ENCODE measurements at places on chromosomes 6 and 20. TPM values are rescaled to one million over a fixed set of nuclear protein-coding genes. Genes with fewer than 3 reads are reported as not detected.

The BANF2 gene
- total RNA-seq: not detected

DNA sequence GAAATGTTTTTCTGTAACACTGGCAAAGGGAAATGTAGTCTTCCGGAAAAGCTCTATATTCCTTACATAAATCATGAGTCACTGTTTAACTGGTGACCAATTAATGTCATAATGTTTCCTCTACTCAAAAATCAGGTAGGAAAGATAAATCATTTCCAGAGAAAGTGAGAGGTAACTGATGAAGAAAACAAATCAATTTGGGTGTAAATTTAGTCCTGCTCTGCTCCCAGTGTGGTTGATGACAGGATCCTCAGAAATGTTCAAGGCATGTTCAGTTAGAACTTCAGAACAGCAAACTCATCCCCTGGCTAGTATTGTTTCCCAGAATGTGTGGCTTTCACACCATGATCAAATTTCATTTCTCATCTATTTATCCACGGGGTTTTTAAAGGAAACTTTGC is 38.8 kb upstream of the SPACA1 start:
- H3K4me1 ChIP-seq: no peaks in the 10 kb centered on the region
- no peaks in the 10 kb centered on the region for H3K27me3 ChIP-seq
- no peak overlapping the region for H3K4me3 ChIP-seq

The MCHR2 gene
- total RNA-seq: not detected

The AGER gene
- total RNA-seq: 1.4 TPM

- no peaks in the 10 kb centered on the region for H3K27me3 ChIP-seq
- H3K27ac ChIP-seq: no peak overlapping the region
- H3K4me1 ChIP-seq: no peaks in the 10 kb centered on the region
- H3K36me3 ChIP-seq: no peaks in the 10 kb centered on the region
- H3K4me3 ChIP-seq: no peak overlapping the region
- no peak for DNase-seq
These were observed 30.9 kb upstream of the RIMS1 start for GRCh38 chr6:71855406-71855805.

The DNAH8 gene
- total RNA-seq: not detected

All from right atrium auricular region (tissue), 2 donors.